CD4-positive, CD25-positive, alpha-beta regulatory T cell (primary cell): ENCODE measurements at places on chromosomes 16 and 17.
A peak's percentile ranks its signal among the peaks of the same experiment; 100 is the strongest.

- no peak for DNase-seq
These were observed 5.4 kb downstream of the GINS2 start for GRCh38 chr16:85683363-85683762.

- DNase-seq, result no peak
These were observed 5.1 kb downstream of the PHF12 start for GRCh38 chr17:28946239-28946638.

DNA sequence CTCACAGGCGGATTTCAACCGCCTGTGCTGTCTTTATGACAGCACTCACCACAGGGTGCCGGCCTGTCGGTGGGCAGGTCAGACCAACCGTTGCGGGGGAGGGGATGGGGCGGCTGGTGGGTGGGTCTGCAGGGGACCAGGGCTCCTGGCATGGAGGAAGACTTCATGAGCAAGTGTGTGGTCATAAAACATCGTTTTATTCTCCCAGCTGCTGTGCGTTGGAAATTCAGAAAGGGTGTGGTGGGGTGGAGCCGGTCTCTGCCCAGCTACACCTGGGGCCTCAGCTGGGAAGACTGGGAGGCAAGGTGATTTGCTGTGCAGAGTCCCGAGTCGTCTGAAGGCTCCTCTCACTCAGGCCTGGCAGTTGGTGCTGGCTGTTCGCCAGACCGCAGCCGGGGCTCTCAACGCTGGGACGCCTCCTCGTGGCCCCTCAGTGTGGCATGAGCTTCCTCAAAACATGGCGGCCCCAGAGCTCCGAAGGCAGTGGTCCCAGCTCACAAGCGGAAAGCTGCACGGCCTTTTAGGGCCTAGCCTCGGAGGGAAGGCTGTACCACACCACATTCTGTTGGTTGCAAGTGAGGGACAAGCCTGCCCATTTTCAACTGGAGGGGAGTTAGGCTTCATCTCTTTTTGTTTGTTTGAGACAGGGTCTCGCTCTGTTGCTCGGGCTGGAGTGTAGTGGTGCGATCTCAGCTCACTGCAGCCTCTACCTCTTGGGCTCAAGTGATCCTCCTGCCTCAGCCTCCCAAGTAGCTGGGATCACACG is 45.8 kb upstream of the GSE1 start:
- no peak for DNase-seq

DNA sequence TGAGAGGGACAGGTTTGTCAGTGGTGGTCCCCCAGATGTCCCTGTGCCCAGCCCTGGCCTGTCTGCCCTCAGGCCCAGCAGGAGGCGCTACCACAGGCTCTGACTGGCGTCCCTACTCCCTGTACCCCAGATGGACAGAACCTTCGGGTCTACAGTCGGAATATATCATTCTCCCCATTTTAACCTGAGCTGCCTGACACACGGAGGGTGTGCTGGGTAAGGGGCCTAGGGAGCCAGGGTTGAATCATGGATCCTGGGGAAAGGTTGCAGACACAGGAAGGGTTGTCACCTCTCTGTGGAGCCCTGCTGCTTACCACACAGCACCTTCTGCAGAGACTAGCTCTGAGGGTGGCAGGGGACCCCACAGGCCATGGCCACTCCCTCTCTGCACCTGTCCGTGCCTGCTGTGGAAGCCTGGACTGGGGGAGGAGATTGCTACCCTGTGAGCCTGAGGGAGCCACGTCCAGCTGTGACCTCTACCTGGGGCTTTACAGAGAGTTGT is 162.2 kb upstream of the ZNF267 start:
- no peak for DNase-seq

GRCh38 chr16:4663777-4664465 is 29.4 kb upstream of the NUDT16L1 start:
- DNase-seq, result no peak

GRCh38 chr16:85842848-85843247 is 43.4 kb downstream of the COX4I1 start:
- no peak for DNase-seq

GRCh38 chr17:46770818-46771560 is 47.5 kb downstream of the WNT3 start:
- peak; percentile 19 for DNase-seq

GRCh38 chr17:74408262-74408661 is 23.6 kb upstream of the GPRC5C start:
- DNase-seq, result no peak

- no peak for DNase-seq
These were observed 48.1 kb downstream of the MARF1 start for GRCh38 chr16:15594711-15595320.

- no peak for DNase-seq
These were observed 451.1 kb downstream of the HS3ST3B1 start for GRCh38 chr17:14752011-14752410.

DNA sequence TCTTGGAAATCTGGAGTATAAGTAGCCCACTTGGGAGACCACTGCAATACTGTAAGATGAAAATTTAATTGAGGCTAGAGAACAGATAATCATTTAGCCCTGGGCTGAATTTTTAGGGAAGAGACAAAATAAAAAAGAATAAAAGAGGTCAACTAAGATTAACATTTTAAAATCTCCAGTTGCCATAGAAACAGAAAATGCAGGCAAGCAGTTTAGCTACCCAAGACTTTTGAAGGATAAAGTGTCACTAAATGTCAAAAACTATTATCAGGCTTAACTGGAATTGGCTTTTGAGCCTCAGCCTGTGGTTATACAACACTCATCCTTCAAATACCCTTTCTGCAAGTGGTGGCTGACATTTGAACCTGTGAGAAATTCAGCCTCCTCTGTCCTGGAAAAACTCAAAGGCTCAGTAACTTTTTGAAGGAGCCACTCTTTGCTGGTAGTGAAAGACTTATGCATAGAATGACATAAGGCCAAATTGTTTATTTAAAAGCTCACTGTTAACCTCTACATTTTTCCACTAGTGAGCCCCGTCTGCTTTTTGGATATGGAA is 220.7 kb upstream of the KCNJ16 start:
- DNase-seq, result no peak

DNA sequence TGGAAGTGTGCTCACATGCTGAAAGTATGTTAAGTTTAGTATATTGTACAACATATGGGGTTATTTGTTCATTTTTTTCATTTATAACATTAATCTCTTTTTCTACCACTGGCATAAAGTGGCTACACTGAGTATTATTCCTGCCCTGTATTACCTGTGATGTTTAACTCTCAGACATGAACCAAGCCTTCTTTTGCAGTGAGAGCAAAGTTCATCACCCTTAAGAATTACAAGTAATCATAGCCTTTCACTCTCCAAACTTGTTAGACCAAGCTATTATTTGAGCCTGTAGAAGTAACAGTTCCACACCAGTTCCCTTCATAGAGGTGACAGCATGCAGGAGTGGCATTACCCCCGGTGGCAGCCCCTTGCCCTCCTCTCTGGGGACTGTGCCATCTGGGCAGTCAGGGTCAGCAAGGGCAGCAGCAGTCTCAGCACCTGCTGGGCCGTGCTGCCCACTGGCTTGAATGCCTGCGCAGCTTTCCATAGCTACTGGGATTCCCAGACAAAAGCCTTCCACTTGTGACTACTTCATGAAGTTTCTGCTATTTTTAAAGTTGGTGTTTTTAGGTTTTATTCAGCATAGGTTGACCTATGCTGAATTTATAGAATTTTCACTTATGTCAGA is 71.3 kb downstream of the TMC6 start:
- DNase-seq, result no peak

DNA sequence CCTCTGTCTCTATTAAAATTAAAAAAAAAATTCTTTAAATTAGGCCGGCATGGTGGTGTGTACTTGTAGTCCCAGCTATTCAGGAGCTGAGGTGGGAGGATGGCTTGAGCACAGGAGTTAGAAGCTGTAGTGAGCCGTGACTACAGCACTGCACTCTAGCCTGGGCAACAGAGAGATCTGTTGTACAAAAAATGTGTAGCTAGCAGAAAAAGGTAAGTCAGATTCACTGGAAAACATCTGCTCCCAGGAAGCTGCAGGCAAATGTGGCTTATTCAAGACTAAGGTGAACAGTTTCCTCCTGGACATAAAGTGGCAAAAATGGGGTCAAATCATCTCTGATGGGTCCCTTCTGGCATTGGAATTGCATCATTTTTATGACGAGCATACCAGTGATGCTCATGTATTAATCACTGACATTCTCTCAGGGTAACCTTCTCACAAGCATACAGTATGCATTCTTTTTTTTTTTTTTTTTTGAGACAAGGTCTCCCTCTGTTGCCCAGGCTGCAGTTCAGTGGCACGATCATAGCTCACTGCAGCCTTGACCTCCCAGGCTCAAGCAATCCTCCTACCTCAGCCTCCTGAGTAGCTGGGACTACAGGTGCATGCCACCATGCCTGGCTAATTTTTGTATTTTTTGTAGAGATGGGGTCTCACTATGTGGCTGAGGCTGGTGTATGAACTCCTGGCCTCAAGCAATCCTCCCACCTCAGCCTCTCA is 48.7 kb downstream of the CPPED1 start:
- no peak for DNase-seq

DNA sequence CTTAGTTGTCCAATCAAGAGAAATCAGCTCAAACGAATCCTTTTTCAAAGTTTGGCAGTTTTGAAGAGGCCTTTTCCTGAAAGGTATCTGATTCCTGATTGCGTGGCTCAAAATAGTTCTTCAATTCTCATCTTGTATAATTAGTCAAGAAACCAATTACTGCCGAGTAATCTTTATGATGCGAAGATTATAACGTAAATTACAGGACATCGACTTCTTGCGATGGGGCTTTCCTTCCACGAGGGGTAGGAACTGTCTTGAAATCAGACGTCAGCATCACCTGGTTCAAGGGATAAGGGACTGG is 644 bp upstream of the ARL2BP start:
- DNase-seq, result no peak

GRCh38 chr16:9913604-9914326 is 268.5 kb downstream of the GRIN2A start:
- DNase-seq, result no peak

- no peak for DNase-seq
These were observed 44.5 kb upstream of the MLYCD start for GRCh38 chr16:83854420-83854819.

DNA sequence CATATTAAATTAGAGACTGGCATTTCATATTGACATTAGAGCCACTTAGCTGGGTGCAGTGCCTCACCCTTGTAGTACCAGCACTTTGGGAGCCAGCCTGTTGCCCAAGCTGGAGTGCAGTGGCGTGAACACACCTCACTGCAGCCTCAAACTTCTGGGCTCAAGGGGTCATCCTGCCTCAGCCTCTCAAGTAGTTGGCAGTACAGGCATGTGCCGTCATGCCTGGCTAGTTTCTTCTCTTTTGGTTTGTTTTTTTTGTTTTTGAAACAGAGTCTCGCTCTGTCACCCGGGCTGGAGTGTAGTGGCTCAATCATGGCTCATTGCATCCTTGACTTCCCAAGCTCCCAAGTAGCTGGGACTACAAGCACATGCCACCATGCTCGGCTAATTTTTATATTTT is 8.7 kb downstream of the PPM1E start:
- DNase-seq, result no peak

DNA sequence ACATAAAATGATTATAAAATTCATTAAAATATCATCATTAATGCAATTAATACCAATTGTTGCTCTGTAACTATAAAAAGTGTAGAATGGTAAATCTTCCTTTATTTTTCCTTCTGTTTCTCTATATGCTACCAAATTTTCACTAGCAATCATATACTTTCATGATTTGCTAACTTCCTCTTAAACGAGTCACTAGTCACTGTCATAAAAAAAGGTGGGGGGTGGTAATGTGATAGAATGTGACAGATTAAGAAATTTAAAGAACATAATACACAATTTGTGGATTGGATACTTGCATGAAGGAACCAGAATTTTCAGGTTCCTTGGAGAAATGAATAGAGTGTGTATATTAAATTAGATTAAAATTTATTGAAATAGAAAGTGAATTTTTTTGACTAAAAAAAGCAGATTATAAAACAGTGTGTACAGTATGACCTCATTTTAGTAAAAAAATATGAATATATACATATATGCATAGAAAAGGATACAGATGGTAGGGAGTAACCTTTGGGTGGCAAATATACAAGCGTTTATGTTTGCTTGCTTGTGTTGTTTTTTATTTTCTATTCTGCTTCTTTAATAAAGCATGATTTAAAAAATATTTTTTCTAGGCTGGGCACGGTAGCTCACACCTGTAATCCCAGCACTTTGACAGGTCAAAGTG is 56.7 kb upstream of the C17orf78 start:
- DNase-seq, result no peak

- DNase-seq, result peak; percentile 59
These were observed 17.5 kb upstream of the MTMR4 start for GRCh38 chr17:58531661-58532554.

GRCh38 chr16:54431997-54432896 is 145.7 kb upstream of the IRX3 start:
- no peak for DNase-seq

DNA sequence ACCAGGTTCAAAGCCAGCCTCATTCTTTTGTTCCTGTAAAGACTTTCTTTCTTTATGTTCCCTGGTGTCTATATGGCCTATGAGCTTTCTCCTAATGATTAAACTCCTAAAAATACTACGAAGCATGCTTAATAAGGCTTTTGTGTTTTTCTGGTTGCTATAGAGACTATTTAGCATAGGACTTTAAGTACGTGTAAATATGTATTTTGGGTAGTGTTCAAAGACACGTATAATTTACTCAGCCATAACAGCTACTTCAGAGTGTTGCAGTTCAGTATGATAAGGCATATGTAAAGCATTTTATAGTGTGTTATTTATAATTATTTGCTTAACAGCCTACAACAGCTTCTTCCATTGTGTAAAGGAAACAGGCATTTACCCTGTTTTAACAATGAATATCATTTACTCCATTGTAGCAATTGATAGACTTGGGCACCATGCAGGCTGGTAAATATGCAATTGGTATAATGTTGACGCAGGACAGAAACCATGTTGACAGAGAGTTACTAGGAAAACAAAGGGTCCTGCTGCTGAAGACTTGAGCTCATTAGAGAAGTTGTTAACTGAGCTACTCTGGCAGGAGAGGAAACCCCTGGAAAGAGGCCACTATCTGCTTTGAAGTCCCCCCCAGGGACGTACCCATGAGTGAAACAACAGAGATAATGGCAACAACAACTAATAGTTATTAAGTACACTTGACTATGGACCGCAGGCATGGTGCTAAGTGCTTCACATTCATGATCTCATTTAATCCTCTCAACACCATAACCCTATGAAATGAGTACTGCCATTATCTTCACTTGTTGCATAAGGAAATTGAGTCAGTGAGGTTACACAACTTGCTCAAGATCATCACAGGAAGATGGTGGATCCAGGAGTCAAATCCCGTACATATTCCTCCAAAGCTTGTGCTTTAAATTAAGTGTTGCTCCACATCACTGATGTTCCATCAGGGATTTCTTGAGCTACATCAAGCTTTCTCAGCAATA is 342.2 kb upstream of the DYNLRB2 start:
- DNase-seq, result no peak

DNA sequence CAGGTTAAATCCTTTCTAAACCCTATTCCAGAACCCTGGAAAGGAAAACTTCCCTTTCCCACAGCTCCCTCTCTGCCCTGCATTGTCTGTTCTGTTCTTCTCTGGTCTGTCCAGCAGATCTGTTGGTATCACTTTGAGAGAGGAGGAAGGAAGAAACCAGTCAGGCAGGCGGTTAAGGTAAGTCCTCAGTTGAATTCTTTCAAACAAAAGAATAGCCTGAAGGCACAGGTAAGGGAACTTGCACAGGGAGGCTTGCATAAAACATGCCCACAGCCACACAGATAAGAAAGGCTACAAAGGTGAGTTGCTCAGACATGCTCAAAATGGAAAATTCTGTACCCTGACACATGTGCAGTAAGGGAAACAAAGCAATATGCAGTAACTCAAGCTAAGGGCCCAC is 595.7 kb upstream of the CDH5 start:
- DNase-seq, result no peak
